ENCODE measurements at places on chromosomes 13 and 19.

- DNase-seq, result no peak
Observed at GRCh38 chr19:13382633-13382938, 123.7 kb downstream of the CACNA1A start.

- peak; percentile 32 for DNase-seq
Observed at GRCh38 chr19:41696402-41697197, 8.5 kb upstream of the CEACAM7 start.

DNA sequence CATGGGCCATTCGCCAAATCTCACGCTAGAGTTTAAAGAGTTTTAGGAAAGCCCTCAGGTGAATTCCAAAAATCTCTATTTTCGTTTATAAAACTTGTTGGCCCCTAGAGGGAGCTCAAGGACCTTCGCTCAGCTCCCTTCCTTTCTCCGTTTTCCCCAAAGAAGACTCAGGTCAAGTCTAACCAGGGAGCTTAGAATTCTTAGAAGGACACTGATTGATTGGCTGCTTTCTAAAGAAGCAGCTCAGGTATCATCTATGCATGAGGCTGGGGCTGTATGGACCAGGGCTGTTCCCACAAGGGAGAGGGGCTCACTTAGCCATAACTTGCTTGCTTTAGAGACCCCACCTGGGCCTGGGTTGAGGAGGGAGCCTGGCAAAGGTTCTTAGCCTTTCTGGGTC is 20.5 kb downstream of the DZIP1 start:
- DNase-seq, result no peak

GRCh38 chr19:47370045-47370611 is 21.0 kb downstream of the DHX34 start:
- no peak for DNase-seq

All from activated naive CD8-positive, alpha-beta T cell treated with anti-CD3 and anti-CD28 coated beads, Interleukin-2, amount 10 ng/mL, durations not matched to agents 7 days and 5 days (primary cell).